ENCODE measurements at places on chromosomes 3 and 15. TPM values are rescaled to one million over a fixed set of nuclear protein-coding genes. Genes with fewer than 3 reads are reported as not detected.

- peaks cover 5% of the 10 kb centered on the region for H3K36me3 ChIP-seq
- no peaks in the 10 kb centered on the region for H3K4me1 ChIP-seq
- H3K27ac ChIP-seq: no peak overlapping the region
- H3K4me3 ChIP-seq: no peak overlapping the region
- DNase-seq: no peak
- H3K27me3 ChIP-seq: no peaks in the 10 kb centered on the region
Observed at GRCh38 chr15:34876640-34877039, 81.3 kb upstream of the ACTC1 start.

DNA sequence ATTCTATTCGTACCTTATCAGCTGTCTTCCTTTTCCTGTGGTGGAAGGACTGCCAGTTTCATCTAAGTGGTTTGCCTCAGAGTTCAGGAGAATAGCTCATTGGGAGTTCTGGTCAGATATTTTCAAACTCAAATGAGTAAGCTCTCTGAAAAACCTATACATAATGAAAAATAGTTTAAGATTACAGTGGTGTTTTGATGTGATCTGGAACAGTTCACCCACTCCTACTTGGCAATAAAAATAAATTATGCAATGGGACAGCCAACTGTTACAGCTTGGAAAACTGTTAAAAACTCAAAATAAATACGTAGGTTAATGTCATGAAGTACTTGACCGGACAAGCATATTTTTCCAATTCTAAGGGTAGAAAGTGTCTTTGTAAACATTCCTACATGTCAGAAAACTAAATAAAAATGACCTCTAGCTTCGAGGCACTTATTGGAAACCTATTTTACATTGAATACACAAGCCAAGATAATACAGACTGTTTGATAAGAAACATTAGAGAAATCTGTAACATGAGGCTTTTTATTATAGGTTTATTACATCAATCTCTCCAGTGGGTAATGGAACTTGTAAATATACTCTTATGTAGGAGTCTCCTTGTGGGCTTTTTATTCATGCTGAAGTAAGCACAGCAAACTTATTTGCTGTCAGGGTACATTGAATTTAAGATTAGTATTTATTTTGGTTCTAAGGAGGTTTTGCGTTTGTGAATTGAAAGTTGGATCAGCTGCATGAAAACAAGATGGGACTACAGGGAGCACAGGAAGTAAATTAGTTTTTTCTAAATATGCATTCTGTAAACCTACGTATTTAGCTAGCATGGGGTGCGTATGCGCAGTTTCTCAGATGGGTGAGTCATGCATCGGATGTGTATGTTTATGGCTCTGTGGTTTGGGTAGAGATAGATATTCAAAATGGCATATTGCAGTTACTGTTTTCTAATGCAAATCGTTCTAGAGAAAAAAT lies 453.1 kb downstream of the IL5RA start:
- no peaks in the 10 kb centered on the region for H3K27me3 ChIP-seq
- no peak overlapping the region for H3K27ac ChIP-seq
- no peak for DNase-seq

DNA sequence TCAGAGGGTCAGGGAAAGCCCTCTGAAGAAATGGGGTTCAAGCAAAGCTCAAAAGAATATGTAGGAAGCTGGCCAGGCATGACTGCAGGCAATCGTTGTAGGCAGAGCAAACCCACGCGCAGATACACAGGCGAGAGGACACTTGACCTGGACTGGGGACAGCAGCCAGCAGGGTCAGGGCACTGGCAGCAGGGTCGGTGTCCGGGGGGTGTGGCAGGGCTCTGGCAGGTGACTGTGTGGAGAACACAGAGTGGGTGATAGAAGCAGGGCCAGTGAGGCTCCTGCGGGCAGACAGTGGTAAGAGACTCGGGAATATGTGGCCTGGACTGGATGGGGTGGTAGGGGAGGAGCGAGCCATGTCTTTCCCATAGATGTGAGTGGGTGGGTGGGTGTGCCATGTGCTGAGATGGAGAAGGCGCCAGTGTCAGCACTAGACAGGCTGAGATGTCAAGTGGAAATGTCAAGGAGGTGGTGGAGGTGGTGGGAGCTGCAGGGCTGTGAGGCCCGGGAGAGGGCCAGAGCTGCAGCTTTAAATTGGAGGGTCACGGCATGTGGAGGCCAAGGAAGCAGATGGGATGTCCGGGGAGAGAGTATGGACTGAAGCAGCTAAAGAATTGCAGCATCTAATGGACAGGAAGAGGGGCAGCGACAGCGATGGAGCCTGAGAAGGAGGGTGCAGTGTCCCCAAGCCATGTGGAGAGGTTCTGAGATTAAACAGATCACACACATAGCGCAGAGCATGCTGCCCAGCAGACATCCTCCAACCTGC lies 13.4 kb downstream of the TMEM43 start:
- H3K27me3 ChIP-seq: no peaks in the 10 kb centered on the region
- H3K4me1 ChIP-seq: no peaks in the 10 kb centered on the region

DNA sequence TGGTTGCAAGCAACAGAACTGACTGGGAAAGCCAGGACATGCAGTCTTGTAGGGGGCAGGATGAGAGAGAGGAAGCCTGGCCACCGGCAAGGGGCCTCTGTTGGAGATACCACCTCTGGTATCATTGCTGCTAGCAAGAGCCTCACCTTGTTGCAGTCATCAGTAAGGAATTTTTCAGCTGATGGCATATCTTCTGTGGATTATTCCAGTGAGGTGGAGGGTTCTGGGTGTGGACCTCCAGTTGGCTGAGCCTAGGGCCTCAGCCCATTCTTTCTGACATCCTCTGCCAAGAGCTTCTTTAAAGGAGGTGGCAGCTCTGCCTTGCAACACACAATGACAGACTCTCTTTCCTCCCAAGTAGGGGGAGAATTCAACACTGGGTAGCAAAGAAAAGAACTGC lies 128.9 kb downstream of the AQP9 start:
- no peaks in the 10 kb centered on the region for H3K27me3 ChIP-seq
- H3K4me3 ChIP-seq: no peak overlapping the region
- peaks cover 5% of the 10 kb centered on the region for H3K36me3 ChIP-seq
- no peaks in the 10 kb centered on the region for H3K4me1 ChIP-seq
- no peak overlapping the region for H3K27ac ChIP-seq

GRCh38 chr3:32443478-32443877 lies 51.8 kb downstream of the CMTM7 start:
- no peaks in the 10 kb centered on the region for H3K27me3 ChIP-seq
- no peaks in the 10 kb centered on the region for H3K4me1 ChIP-seq
- no peak for DNase-seq
- H3K27ac ChIP-seq: no peak overlapping the region
- no peak overlapping the region for H3K4me3 ChIP-seq
- no peaks in the 10 kb centered on the region for H3K36me3 ChIP-seq

DNA sequence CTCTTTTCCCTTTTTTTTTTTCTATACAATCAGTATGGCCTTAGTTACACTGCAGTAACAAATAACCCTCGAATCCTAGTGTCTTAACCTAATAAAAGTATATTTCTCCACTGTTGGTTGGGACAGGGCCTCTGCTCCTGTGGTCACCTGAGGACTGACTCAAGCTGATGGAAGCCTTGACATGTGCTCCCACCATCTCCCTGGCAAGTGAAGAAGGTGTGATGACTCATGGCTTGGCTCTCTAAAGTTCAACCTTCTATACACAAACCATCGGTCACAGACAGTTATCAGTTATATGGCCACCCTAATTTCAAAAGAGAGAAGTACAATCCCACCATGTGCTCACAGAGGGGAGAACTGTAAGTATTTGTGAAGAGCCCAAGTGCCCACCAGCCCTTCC lies 65.8 kb upstream of the CACNA2D3 start:
- H3K4me3 ChIP-seq: no peak overlapping the region
- no peak for DNase-seq
- no peak overlapping the region for H3K27ac ChIP-seq
- no peaks in the 10 kb centered on the region for H3K36me3 ChIP-seq

GRCh38 chr3:29494305-29495036 lies 213.6 kb downstream of the RBMS3 start:
- H3K4me1 ChIP-seq: no peaks in the 10 kb centered on the region
- no peaks in the 10 kb centered on the region for H3K27me3 ChIP-seq
- no peaks in the 10 kb centered on the region for H3K36me3 ChIP-seq
- no peak overlapping the region for H3K4me3 ChIP-seq

GRCh38 chr3:194949592-194949991 lies 263.9 kb downstream of the FAM43A start:
- H3K27ac ChIP-seq: no peak overlapping the region
- H3K27me3 ChIP-seq: no peaks in the 10 kb centered on the region
- DNase-seq: no peak
- H3K36me3 ChIP-seq: no peaks in the 10 kb centered on the region
- no peaks in the 10 kb centered on the region for H3K4me1 ChIP-seq

DNA sequence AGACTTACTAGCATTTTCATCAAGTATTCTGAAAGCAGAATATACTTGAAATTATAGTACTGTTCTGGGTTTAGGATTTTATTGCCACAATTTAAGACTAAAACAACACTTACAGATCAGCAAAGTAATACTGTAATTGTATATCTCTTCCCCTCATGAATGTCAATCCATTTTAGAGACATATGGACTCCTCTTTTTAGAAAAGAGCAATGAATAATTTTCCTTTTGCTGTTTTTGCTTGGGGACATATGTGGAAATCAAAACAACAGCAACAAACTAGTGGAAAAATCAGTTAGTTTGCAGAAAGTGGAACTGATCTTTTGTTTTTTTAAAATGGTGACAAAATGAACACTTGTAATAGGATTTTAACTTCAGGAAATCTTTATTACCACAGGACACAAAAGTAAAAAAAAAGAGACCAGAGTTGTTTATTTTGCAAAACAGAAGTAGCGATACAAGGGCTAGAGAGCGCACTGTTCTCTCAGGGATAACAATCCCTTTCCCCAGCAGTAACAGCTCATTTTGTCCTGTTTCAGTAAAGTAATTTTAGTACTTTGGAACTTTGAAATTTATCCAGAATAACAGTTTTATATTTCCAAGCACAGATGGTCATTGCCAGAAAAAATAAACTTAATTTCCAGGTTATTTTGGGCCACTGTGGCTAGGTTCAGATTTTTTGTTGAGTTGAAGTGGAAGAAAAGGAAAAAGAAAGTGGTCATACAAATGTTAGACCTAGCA lies 17.1 kb downstream of the LEKR1 start:
- no peaks in the 10 kb centered on the region for H3K36me3 ChIP-seq
- H3K4me3 ChIP-seq: no peak overlapping the region
- H3K27me3 ChIP-seq: no peaks in the 10 kb centered on the region
- H3K27ac ChIP-seq: no peak overlapping the region

DNA sequence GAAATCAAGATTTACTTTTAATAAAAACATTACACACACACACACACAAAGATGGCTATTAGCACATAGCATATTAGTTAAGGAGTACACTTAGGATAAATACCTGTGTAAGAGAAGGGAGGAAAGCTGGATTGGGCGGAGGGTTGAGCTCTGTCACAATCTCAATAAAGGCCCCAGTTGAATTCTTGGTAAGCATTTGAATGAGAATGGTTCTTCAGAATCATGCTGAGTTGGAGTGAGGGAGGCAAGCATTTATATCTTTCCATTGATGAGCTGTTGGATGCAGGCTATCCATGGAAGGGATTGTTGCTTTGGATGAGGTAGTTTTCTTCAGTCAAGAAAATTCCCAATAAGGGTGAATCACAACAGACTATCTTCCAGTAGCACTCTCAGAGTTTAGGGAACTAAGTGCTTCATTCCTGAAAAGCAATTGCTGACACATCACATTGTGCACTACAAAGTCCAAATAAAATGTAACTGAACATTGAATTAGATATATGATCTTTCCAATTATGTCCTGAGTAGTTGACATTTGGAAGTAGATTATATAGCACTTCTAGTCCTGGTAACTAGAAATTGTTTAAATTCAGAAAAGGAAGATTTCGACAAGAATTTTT lies 95.7 kb downstream of the SUCNR1 start:
- H3K4me3 ChIP-seq: no peak overlapping the region
- no peak for DNase-seq
- no peaks in the 10 kb centered on the region for H3K27me3 ChIP-seq
- no peaks in the 10 kb centered on the region for H3K36me3 ChIP-seq
- no peaks in the 10 kb centered on the region for H3K4me1 ChIP-seq

DNA sequence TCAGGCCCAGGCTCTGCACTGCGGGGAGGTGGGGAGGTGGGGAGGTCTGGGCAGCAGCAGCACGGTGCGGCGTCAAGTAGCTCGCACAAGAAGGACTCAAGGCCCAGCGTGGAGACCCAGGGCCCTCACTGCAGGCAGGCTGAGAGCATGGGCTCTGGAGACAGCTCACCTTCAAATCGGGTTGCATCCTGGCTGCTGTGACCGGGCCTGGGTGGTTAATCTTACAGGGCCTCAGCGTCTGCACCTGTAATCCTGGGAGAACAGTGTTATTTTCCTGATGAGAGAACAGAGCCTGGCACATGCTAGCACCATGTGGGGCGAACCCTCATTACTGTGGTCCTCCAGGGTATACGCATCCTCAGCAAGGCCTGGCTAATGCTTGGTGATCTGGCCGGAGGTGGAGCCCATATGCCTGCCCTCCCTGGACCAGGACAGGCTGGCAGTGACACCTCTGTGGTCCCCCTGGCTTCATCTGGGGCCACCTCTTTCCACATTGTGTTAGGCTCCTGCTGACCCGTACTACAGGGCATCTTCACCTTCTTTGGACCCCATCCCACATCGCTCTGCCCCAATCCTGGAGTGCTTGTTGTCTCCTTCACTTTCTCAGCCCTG lies 55.5 kb downstream of the RGMA start:
- no peak overlapping the region for H3K27ac ChIP-seq
- H3K27me3 ChIP-seq: no peaks in the 10 kb centered on the region
- no peak for DNase-seq
- peaks cover 7% of the 10 kb centered on the region for H3K4me1 ChIP-seq

DNA sequence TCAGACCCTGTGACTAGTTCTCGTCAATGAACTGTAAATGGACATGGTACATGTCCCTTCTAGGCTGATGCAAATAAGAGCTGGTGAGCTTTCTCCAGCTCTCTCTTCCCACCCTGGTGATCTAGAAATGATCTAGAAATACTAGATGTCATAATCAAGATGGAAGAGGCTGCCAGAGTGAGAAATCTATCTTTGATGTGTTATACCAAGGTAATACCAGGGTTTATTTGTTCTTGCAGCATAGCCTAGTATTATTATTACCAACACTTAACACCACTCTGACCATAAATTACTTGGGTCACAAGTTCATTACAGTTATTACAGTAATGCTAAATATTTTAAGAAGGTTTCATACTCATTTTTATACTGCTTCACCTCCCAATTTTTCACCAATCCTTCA lies 138.4 kb upstream of the LMCD1 start:
- H3K27me3 ChIP-seq: no peaks in the 10 kb centered on the region
- H3K4me3 ChIP-seq: no peak overlapping the region
- DNase-seq: no peak
- no peak overlapping the region for H3K27ac ChIP-seq

PTPRG gene
- total RNA-seq: 26.3 TPM

NXPE3 gene
- 3.5 TPM for total RNA-seq

TCF12 gene
- total RNA-seq: 76.3 TPM

TMA7 gene
- total RNA-seq: 185 TPM

MBD4 gene
- total RNA-seq: 28.9 TPM

SCG5 gene
- 9.6 TPM for total RNA-seq

FRMD4B gene
- 13.5 TPM for total RNA-seq

CBLB gene
- 20.2 TPM for total RNA-seq

All from colonic mucosa (tissue), 4 donors.